ENCODE measurements at places on chromosomes 4 and X.

GRCh38 chr4:15756361-15756861, 21.7 kb upstream of the CD38 start:
- DNase-seq = peak; percentile 62

DNA sequence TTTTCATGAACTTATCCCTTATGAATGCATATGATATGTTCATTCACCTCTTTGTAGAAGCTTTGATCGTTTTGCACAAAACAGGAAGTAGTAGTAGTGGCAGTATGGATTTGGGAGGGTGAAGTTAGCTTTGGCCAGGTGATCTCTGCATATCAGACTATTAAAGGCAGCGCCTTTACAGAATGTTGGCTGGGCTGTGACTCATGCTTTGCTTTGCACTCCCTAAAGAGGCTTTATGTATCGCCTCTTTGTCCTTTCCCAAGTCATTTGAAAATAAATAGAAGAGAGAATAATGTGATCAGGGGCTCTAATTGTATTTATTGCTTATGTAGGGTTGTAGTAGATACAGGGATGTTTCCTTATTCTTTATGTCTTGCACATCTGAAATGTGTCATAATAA, 50.4 kb downstream of the SHROOM3 start:
- DNase-seq = no peak

DNA sequence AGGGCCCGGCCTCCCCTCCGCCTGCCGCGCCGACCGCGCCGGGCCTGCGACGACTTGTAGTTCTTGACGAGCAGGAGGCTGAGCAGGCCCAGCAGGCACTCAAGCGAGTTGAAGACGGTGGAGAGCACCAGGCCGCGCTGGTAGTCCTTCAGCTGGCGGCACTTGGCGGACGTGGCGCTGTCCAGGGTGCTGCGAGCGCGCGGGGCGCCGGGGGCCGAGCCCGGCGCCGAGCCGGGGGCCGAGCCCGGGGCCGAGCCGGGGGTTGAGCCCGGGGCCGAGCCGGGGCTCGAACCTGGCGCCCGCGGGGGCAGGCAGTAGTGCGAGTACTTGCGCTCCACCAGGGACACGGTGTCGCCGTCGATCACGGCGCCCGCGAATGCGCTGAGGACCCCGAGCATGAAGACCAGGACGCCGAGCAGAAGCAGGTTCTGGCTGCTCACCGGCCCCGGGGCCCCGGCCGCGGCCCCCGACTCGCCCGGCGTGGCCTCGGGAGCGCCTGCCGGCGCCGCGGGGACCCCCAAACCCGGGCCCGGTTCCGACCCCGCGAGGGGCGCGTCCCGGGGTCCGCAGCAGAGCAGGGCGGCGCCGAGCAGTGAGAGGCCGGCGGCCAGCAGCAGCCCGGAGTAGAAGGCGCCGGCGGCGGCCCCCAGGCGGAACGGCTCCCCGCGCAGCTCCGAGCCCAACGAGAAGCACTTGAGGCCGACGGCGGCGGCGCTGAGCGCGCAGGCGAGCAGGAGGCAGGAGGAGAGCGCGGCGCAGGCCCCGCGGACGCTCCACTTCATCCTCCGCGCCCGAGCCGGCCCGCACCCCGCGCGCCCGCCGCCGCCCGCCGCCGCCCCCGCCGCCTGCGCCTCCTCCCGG, 584 bp downstream of the TMEM271 start:
- no peak for DNase-seq

GRCh38 chr4:36414248-36414647, 132.8 kb downstream of the DTHD1 start:
- DNase-seq = no peak

DNA sequence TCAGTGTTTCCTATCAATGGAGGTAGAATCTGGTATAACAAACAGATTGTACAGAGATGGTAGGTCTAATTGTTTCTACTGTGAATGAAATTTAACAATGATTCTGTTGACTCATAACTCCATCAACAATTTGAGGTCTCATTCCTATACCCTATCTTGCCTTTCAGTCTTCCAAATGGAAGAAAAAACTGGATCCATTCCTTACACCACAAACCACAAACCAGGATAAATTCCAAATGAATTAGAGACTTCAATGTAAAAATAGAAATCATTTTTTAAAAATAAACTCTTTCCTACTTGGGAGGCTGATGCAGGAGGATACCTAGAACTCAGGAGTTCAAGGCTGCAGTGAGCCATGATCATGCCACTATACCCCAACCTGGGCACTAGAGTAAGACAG, 114.4 kb upstream of the WDR44 start:
- DNase-seq = no peak

DNA sequence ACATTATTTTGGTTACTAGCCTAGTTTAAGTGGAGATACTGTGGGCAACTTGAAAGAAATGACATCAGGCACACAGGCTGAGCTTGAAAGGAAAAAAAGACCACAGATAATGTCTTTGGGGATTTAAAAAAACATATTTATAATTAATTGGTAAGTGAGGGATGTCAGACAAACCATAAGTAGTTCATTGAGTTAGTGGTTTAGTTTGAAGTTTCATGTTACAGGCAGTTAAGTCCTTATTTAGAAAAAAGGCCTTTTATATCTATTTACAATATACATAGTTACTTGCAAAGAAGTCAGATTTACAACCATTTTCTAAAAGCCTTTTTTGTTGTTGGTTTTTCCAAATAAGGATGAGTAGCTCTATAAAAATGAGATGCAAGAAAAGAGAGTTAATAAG, 89.2 kb downstream of the CDS1 start:
- DNase-seq = no peak
